ENCODE measurements at places on chromosomes 16 and 17.

- no peak for DNase-seq
Observed at GRCh38 chr17:881778-882177, 97.8 kb downstream of the NXN start.

GRCh38 chr16:67542464-67542863 is 13.8 kb downstream of the RIPOR1 start:
- DNase-seq, result no peak

DNA sequence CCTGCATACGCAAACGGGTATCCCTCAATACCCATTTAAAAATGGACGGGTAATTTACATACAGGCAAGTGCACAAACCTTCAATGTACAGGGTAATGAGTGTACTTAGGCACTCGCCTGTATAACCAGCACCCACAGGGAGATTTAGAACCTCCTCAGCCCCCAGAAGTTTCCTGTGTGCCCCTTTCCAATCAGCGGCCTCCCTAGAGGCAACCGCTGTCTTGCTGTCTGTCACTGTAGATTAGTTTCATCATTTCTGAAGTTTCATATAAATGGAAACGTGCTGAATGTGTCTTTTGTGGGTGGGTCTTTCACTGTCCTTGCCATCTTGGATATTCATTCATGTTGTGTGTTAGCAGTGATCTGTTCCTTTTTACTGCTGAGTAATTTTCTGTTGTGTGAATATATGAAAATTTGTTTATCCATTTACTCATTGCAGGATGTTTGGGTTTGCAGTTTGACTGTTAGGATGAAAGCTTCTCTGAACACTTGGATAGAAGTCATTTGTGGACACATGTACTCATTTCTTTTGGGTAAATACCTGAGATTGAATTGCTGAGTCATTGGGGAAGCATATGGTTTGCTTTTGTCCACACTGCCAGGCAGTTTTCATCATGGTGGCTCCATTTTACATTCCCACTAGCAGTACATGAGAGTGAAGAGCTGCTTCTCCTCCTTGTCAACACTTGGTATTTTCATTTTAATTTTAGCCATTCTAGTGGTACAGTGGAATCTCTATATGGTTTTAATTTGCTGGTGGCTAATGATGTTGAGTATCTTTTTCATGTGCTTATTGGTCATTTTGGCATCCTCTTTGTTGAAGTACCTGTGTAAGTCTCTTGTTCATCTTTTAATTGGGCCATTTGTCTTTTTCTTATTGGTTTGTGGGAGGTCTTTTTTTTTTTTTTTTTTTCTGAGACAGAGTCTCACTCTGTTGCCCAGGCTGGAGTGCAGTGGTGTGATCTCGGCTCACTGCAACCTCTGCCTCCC is 2.1 kb upstream of the ADCY7 start:
- DNase-seq, result no peak

DNA sequence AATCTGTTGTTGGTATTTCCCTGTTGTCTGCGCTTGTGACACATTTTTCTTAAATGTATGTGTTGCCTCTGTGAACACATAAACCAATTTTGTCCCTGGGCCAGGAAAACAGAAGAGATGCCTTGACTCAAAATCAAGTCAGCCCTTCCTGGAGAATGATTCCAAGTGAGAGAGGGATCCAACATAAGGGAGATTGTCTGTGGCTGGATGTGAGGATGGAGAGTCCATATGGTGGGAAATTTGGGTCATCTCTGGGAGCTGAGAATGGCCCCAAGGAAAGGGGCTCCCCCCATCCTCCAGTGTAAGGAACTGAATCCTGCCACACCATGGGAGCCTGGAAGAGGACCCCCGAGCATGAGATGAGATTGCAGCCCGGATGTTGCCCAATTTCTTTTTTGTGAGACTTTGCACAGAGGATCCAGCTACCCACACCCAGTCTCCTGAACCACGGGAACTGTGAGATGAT is 13.5 kb downstream of the CRYM start:
- DNase-seq, result no peak

GRCh38 chr16:67882374-67883145 is 2.1 kb upstream of the NRN1L start:
- DNase-seq, result no peak

DNA sequence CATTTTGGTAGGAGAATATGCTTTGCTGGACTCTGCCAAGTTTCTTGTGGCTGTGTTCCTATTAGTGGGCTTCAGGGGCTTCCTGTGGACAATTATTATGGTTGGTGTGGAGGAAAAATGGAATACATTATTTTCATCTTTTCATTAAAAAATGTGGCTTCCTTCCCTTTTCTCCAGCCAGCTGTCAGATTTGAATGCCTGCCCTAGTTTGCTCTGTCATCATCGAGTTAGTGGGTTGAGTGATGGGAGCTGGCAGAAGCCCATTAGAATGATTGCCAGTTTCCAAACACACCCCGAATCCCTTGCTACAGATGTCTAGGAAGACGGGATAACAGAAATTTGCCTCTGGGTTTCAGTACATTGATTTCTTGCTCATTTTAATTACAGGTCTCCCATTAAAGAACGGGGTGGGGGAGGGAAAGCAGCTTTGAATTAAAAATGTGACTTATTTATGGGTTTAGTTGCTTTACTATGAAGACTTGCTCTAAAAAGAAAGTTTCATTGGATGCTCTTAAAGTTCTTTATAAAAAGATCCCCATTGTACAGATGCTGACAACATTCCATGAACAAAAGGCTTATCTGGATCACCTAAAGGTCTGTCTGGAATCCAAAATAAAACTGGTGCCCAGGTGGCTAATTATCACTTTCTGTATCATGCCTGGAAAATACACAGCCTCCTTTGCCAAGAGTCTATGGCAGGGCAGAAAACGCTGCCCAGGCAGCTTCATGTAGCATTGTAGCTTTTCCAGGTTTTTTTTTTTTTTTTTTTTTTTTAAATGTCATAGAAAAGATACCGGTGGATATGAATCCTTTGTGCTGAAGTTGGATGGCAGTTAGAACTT is 103.6 kb downstream of the PRKCA start:
- DNase-seq, result no peak

- DNase-seq, result no peak
Observed at GRCh38 chr17:2102931-2103809, 48.3 kb downstream of the HIC1 start.

GRCh38 chr17:65727246-65727645 is 165.8 kb upstream of the AXIN2 start:
- no peak for DNase-seq

DNA sequence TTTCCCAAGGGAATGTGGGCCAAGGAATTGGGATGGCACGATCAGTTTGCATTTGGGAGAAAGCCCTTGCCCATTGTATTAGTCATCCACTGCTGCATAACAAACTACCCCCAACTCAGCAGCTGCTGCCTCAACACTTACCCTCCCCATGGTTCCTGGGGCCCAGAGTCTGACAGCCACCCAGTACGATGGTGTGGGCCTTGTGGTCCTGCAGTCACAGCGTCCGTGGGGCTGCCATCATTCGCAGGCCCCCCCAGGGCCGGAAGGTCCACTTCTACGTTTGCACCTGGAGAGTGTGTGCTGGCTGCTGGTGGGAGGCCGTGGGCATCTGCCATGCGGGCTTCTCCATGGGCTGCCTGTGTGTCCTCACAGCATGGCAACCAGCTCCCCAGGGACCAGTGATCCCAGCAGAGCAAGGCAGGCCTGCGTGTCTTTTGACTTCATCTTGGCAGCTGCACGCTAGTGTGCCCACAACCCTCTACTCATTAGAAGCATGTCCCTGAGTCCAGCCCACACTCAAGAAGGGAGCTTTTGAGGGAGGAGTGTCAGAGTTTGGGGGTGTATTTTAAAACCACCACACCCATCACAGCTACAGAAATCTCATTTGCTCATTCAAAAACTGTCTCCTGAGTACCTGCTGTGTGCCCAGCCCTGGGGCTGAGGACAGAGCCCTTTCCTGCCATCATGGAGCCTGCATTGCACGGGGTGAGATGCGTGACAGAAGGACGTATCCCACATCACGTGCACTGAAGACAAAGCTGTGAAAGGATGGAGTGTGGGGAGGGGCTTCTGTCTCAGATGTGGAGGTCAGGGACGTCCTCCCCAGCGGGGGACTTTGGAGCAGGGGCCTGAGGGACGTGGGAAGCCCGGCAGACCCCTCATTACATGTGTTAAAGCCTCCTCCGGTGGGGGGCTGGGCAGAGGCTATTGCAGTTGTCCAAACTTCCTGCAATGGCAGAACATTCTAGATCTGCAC is 185.0 kb upstream of the ZNF469 start:
- DNase-seq, result no peak

GRCh38 chr17:28967221-28968135 is 16.2 kb upstream of the PHF12 start:
- no peak for DNase-seq

- DNase-seq, result no peak
Observed at GRCh38 chr16:12664164-12664733, 139.4 kb downstream of the CPPED1 start.

DNA sequence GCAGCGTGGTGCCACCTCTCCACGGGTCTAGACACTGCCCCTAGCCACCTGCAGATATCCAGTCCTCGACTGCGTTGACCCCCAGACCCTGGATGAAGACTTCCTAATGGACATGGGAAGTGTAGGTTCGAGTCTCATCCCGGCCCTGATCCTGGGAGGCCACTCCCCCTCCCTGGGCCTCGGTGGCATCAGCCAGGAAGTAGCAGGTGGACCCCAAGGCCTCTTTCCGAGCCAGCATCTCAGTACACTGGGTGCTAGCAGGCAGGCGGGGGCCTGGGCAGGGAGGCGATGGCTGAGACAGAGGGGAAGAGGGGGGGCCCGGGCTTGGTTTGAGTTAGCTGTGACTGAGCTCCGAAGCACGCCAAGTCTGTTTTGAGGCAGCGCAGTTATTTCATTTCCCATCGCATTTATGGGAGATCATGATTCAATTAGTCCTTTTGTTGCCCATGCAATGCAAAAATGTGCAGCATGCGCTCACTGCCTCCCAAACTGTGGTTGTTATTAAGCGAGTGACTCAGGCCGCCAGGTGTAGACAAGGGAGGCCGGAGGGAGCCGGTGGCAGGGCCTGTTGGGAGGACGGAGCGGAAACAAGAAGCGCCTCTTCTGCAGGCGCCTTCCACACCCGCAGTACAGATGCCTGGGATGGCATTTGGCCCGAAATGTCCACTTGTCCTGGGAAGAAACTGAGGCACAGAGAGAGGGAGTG is 25.3 kb upstream of the ZNF469 start:
- DNase-seq, result no peak

DNA sequence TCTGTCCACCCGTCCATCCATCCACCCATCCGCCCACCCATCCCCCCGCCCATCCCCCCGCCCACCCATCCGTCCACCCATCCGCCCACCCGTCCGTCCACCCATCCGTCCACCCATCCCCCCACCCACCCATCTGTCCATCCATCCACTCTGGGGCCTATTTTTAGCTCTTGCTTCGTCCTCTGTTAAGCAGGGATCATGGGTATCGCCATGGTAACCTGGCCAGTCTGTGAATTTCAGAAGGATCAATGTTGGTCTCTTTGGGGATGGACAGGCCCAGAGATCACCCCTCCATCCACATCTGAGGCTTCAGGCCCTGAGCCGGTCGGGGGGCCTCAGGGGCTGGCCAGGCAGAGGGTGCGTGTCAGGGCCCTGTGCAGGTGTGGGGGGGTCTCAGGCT is 15.2 kb upstream of the DPEP1 start:
- no peak for DNase-seq

DNA sequence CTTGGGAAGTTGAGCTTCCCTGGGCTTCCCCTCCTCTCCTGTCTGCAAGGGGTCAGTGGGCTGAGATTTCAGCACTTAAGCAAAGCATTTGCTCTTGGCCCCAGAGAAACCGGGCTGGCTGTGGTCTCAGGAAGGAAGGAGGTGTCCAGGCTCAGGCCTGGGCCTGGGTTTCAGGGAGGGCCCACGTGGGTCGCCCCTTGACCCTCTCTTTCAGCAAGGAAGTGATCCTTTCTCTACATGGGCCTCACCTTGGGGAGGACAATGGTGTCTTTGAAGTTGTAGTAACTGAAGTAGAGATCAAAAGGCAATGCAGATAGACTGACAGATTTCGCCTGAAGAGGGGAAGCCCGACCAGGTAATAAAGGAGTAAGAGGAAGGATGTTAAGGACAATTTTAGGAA is 2.7 kb downstream of the NOD2 start:
- no peak for DNase-seq

DNA sequence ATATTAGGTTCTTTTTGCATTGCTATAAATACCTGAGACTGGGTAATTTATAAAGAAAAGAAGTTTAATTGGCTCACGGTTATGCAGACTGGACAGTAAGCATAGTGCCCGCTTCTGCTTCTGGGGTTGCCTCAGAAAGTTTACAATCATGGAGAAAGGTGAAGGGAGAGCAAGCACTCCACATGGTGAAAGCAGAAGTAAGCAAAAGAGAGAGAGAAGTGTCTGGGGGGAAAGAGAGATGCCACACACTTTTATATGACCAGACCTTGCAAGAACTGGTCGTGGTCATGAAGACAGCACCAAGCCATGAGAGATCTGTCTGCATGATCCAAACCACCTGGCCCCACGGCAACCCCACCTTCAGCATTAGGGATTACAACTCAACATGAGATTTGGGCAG is 45.4 kb downstream of the KCNJ16 start:
- DNase-seq, result no peak

- DNase-seq, result no peak
Observed at GRCh38 chr17:39400547-39401411, 647 bp downstream of the FBXL20 start.

DNA sequence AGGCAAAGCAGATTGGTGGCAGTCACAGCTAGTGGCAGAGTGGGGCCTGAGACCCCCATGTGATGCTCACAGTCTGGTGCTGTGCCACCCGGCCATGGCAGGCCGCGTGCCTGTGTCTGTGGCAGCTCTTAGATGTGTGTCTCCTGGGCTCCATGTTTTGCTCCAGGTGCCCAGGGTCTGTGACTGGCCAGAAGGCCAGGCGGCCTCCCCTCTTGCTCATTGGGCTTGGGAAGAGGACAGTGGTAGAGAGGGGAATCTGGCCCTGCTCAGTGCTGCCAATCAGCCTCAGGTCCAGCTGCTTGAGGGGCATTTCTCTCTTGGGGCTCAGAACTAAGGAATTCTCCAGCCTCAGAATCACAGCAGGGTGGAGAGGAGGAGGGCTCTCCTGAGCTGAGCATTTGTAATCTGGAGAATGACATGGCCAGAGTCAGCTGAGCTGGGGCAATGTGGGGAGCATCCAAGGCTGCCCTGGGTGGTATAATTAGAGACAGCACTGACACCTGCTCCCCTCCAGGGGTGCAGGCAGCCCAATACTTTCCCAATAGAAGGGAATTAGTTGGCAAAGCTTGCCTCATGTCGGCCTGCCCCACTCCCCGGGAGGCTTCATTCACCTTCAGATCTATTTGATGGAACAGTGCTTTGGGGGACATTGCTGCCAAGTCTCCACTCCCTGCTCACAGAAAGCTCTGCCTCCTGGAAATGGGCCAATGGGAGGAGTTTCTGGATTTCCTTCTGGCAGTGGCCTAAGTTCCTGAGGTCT is 2.7 kb upstream of the LASP1NB start:
- DNase-seq, result no peak

- DNase-seq, result no peak
Observed at GRCh38 chr17:78884148-78884825, 18.7 kb downstream of the CEP295NL start.

Measured in GM18507 (cell line).